MV-4-11 (cell line): ENCODE measurements at places on chromosomes 5 and 9.

- DNase-seq: no peak
Measured at GRCh38 chr5:112794410-112794809, 56.7 kb downstream of the APC start.

- peak; percentile 79 for DNase-seq
Measured at GRCh38 chr9:34486572-34486971, 28.0 kb downstream of the DNAI1 start.

- no peak for DNase-seq
Measured at GRCh38 chr5:171306781-171307591, 2.1 kb upstream of the TLX3 start.

DNA sequence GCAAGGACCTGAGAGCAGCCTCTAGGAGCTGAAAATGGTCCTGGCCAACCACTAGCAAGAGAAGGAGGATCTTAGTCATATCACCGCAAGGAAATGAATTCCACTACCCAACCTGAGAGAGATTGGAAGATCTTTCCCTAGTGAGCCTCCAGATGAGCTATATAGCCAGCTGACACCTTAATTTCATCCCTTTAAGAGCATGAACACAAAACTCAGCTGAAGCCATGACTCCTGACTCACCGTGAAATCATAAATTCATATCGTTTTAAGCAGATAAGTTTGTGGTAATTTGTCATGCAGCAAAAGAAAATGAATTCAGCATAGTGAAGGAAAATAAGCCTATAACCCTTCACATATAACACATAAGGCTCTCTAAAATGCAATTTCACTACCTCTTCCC lies 23.5 kb downstream of the MAPKAP1 start:
- DNase-seq: no peak

- no peak for DNase-seq
Measured at GRCh38 chr5:142847898-142848790, 78.0 kb downstream of the ARHGAP26 start.
